NK-92 treated with Interleukin-12 subunit alpha and Interleukin-12 subunit beta, amount 100 ng/mL, for 24 hours (cell line): ENCODE measurements at places on chromosomes 7 and 10.

- DNase-seq = no peak
Measured at GRCh38 chr7:28055161-28055544, 125.4 kb downstream of the JAZF1 start.

DNA sequence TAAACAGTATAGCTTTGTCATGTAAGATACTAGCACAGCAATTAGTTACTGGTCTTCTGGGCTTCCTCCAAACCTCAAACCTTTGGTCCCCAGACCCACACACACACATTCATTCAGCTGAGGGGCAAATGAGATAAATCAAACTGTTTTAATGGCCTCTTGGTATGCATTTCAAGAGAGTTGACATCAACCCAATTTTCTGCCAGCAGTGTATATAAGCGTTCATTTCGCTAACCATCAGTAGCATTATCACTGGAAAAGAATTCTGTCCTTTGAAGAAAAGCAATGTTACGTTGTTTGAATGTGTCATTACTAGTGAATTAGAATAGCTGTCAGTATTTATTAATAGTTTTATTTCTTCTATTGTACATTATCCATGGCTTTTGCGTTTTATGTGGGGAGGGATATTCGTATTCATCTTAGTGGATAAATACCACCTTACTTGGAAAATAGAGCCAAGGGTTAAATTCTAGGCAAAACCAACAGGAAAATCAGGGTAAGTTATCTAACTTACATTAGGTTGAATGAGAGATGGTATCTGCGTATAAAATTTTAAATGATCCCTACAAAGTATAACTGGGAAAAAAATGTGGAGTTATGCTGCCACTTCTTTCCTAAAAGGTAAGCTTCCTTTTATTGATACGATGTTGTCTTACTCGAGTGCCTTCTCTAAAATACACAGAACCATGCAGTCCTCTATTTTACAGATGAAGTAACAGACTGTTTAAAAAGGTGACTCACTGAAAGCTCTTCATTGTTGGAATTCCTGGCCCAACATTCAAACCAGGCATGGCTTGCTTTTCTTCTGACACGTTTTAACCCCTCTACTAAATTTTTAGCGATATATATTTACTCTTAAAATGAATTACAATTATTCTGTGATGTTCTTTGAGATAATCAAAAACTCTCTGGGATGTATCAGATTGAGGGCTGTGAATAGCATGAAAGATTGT is 2.0 kb upstream of the ZMYND11 start:
- no peak for DNase-seq

DNA sequence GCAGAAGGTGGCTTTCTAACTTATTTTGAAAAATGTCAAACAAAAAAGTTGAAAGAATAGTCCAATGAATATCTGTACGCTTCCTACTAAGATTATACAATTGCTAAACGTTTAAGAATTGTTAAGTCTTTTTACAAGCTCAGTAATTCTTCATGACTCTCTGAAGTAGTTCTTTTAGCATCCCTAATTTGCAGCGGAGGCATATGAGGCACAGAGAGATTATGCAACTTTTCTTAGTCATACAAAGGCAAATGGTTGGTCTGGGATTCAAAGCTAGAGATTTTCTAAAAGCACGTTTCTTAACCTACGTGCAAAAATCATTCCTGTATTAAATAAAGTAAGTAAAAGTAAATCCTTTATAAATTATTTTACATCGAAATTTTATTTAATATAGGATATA is 254.2 kb downstream of the MAGI2 start:
- no peak for DNase-seq

DNA sequence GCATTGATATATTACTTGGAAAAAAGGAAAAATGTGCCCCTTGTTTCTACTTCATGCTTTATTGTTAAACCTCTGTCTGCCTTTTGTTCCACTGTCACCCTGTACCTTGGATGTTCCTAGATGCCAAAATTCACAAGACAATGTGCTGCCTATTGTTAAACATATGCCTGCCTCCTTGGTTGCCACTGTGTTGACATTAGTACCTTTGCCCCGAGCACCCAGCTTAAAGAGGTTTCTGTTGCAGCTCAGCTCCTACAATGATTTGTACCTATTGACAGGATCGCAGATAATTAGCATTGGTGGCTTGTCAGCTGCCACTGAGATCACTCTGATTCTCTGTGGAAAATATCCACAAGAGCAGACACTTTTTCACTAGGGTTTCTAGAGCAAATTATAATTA is 188.0 kb downstream of the KCND2 start:
- DNase-seq = no peak

DNA sequence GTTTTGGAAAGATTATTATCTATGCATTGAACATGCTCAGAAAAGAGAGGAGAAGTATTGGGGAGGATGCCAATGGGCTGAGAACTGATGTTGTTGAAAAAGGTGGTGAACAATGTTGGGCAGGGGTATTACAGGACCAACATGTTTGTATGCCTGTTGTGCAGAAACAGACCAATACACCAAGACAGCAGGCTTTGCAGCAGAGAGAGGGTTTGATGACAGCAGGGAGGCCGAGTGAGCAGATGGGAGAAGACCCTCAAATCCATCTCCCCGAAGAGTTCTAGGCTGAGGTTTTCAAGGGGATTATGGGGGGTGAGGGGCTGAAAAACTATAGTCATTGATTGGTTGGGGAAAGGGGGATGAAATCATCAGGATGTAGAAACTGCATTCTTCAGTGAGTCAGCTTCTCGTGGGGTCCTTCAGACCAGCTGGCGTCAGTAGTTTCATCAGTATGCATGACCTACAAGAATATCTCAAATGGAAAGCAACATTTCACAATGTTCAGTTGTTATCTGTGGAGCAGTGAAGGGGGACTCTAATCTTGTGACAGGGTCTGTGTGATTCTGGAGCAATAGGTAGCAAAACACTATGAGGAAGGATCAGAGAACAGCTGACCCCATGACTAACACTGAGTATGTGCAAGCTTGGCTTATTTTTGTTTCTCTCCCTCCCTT is 167.8 kb downstream of the BAMBI start:
- no peak for DNase-seq

DNA sequence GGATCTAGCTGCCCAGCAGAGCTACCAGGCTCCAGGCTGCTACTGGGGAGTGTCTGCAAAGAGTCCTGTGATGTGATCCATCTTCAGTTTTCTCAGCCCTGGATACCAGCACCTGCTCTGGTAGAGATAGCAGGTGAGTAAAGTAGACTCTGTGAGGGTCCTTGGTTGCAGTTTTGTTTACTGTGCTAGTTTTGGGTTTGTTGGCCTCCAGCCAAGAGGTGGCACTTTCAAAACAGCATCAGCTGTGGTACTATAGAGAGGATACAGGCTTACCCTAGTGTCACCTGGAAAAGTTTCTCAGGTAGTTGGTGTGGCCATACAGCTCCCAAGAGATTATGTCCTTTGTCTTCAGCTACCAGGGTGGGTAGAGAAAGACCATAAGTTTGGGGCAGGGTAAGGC is 56.3 kb downstream of the MTERF1 start:
- DNase-seq = no peak

DNA sequence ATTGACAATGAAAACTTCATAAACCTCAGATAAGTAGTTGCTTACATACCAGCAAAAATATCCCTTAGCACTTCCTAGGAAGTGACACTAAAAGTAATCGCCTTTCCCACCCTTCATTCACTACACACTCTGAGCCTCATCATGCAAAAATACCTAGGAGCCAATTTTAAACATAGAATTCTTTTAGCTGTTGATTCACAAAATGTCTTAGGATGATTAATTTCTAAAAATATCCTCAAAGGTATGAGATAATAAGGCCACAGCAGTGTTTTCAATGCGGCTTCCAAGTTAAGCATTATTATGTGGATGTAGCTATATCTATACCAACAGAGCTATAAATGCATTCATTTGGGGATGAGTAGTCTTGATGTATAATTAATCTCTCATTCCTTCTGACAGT is 13.2 kb downstream of the DNAJC9 start:
- DNase-seq = no peak
